ENCODE measurements at places on chromosomes 11 and 22.

DNA sequence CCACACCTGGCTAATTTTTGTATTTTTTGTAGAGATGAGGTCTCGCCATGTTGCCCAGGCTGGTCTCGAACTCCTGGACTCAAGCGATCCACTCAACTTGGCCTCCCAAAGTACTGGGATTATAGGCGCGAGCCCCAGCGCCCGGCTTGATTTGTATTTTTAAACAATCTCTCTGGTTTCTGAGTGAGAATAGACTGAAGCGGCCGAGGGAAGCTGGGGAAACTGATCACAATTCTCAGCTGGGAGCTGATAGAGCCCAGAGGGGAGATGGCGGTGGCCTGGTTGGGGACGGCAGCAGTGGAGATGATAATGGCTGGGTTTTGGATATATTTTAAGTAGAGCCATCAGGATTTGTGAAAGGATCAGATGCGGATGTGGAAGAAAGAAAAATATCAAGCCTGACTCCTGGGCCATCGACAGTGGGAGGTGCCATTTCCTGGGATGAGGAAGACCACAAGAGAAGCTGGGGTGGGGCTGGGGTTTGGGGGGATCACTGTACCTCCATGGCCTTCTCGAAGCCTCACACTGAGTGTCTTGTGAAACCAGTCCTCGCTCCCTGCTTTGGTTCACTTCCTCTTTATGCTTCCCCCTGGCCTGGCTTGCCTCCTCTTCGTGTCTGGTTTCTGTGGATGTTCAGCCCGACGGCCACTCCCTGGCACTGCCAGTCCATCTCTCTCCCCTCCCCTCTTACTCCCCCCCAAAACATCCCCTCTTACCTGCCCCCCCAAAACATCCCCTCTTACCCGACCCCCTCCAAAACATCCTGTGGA, 51.9 kb downstream of the IGLL1 start:
- DNase-seq = no peak

DNA sequence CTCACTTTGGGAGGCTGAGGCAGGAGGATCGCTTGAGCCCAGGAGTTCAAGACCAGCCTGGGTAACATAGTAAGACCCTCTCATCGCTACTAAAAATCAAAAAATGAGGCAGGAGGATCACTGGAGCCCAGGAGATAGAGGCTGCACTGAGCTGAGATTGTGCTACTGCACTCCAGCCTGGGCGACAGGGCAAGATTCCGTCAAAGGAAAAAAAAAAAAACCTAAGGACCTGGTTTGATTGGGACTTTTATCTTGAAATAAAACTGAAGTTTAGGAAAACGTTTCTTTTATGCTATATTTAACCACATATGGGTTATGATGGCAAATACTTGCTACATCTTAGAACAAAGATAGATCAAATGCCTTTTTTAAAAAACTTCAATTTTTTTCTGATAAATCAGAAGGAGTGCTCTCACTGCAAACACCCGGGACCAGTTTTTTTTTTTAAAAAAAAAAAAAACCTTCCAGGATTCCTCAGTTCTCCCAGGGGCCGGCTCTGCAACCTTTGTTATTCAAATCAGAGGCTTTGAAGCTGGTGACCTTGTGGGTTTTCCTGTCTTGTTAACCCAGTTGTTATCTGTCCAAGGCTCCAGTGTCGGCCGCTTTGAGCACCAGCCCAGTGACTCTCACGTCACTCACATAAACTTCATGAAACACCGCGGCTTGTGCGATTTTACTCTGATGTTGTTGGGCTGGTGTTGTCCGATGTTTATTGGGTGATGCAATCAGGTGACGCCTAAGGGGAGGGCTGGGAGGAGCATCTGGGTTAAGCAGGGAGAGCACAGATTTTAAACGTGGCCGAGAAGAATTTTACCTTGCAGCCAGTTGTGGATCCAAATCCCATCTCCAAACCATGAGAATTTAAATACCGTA, 24.7 kb upstream of the SLC22A12 start:
- peak; percentile 29 for DNase-seq

- no peak for DNase-seq
Observed at GRCh38 chr22:27526901-27527300, 274.7 kb downstream of the MN1 start.

GRCh38 chr22:39070186-39070585, 6.9 kb upstream of the APOBEC3G start:
- DNase-seq = no peak

DNA sequence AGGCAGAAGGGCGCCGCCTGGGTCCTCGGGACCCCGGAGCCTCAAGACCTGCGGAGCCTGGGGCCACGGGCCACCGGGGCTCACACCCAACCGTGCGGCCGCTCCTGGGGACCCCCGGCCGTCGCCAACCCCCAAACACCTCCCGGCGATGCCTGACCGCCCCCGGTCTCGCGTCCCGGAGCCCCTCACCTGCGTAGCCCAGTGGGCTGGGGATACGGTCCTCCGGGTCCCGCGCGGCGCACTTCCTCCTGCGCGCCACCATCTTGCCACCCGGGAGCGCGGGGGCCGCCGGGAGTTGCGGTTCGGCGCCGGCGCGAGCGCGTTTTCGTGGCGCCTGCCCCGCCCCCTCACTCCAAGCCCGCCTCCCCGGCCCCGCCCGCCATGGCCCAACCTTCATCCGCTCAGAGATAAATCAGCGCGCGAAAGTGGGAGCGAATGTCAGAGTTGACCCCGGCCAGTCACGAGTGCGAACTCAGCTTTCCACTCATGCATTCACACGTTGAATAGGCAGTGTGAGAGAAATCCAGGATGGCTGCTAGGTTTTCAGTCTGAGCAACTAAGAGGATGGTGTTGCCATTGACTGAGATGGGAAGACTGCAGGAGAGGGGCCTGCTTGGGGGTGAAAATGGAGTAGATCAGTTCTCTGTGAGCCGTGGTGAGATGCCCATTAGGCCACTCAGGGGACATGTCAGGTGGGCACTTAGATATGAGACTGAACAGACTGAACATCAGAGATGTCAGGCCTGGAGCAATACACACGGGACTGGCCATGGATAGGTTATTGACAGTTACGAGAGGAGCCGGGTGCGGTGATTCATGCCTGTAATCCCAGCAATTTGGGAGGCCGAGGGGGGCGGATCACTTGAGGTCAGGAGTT, at the start of gene RRP7A:
Gene RRP7A (minus strand): TSS at position 272 of the 877 bp plus-strand sequence. CDS start 10 bp downstream, at position 262.
- peak; percentile 88 for DNase-seq

GRCh38 chr11:12834166-12834565, 159.9 kb downstream of the TEAD1 start:
- DNase-seq = no peak

- no peak for DNase-seq
Observed at GRCh38 chr11:131756479-131757110, 386.2 kb downstream of the NTM start.

DNA sequence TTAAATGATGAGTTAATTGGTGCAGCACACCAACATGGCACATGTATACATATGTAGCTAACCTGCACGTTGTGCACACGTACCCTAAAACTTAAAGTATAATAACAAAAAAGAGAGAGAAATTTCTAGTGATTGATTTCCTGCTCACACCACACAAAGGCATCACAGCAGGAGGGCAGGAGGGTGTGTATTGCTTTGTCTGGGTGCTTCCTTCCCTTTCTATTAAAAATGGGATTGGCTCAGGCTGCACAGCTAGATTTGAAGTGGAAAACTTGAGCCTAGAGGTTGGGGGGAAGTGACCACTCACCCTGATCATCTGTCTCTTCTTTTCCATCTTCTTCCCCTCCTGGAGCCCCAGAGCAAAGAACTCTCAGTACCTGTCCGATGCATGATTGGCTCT, 944 bp upstream of the SCGB1D2 start:
- DNase-seq = no peak

DNA sequence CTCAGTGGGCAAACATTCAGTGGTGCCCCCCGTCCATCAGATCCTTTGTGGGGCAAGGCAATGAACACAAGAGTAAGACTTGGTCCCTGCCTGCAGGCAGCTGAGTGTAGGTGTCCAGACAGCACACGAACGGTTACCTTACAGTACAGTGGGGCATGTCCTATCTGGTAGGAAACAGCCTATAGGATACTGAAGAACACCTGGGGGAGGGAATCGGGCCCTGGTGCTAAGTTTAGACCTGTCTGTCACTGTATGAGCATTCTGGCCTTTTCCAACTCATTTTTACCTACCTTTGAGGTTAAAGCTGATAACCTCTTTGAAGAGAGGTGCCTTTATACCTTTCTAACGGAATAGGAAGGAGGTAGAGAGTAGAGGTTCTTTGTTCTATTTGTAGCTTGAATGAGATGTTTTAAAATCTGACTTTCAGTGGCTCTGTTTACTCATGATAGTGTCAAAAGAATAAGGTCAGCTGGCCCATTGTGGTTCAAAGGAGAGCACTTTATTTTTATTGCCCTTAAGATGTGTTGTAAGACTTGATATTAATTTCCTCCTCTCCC, 8.9 kb downstream of the ZNRF3 start:
- DNase-seq = no peak

GRCh38 chr11:34067383-34068065, 16.0 kb downstream of the CAPRIN1 start:
- DNase-seq = no peak

- peak; percentile 90 for DNase-seq
Observed at GRCh38 chr11:8225589-8226036, 38.1 kb downstream of the LMO1 start.

DNA sequence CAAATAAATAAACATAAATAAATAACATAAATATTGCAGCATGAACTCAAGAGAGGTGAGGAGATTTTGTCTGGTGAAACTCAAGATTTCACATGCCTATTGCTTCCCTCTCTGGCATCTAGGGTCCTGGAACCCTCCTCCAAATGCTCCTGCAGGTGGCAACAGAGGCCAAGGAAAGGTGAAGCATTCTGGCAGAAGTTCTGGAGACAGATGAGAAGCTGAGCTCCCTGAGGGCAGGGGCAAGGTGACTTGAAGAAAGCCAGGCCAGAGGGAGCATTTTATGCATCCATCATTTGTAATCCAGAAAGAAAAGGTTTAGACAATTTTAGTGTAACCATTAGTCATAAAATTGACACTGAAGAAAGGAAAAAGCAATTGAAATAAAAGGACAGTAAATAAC, 64.9 kb downstream of the ENDOD1 start:
- DNase-seq = peak; percentile 68

DNA sequence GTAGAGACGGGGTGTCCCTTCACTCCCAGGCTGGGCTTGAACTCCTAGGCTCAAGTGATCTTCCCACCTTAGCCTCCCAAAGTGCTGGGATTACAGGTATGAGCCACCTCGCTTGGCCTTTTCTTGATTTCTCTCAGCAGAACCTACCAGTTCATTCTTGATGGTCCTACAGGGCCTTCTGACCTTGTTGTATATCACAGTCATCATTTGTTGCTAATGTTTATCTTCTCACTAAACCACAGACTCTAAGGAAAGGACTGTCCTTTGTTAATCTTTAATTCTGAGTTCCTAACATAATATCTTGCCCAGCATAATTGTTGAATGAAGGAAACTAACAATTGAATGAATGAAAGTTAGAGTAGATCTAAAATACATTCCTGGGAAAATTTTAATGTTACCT, 22.0 kb upstream of the ZC3H12C start:
- DNase-seq = no peak

DNA sequence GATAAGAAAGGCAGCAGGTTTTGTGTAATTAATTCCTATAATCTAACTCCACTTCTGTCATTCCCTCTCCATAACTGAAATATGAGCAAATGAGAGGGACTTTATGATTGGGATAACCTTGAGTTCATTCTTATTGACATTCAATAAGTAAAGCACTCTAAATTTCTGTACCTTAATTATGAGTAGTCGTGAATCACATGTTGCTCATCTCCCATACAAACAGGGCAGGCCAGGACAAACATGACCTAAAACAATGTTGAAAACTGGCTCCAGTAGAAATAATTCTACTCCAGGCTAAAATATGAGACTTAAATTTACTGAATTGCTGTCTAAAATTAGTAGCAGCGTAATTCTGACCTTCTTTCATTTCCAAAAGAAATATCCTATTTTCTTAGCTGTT, 505.4 kb downstream of the NELL1 start:
- DNase-seq = no peak

DNA sequence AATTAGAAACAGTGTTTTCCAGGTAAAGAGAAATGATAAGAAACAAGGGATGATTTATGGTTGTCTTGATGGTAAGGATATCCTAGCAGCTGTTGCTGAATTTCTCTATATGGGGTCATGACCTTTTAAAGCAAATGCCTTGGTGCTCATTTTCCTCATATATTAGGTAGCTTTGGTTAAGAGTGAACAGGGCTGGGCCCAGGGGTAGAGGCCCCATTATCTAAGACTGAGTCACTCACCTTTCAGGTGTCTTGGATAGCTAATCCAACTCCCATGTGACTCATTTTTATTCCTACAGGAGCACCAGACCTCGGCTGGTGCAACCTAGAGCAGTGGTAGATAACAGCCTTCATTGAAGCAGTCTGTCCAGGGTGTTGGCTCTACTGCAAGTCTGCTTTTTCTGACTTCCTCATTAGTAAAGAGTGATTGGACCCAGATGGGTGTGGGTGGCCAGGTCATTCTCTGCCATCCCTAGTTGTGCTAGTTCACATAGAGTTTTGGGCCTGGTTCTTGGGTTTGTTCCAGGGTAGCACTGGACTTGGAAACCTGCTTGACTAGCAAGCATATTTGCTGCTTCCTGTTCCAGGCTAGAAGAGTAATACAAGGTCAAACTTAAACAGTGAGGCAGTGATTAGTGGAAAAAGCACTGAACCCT, 37.4 kb downstream of the CTNND1 start:
- no peak for DNase-seq

DNA sequence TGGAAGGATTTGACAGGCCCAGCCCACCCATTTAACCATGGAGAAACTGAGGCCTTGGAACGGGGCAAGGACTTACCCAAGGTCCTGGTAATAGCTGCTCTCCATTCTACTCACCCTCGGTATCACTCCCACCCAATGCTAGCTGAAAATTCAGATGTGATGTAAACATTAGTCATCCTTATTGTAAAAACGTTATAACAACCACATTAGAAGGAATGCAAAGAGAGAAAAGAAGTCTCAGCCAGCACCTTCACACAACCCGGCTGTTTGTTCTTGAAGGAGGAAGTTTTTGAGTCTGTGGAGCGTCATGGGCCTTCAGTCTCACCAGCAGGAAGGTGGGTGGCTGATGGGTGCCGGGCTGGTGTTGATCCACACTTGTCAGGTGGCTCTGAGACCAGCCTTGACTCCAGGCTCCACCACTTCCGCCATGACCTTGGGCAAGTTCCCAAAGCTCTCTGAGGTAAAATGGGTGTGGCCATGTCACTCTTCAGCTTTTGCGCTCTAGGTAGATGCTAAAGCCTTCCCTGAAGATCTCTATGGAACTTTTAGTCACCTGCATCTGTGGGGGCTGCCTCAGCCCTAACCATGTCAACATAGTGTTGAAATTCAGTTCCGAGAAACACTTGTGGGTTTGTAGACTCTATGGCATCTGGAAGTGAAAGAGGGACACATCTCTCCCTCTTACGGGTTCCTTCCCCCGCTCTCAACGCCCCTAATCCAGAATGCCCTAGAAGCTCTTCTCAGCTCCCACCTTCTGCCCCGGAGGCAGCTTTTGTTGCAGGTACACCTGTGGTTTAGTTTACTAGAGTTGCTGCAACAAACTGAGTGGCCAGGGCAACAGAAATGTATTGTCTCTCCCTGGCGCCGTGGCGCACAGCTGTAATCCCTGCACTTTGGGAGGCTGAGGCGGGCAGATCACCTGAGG, 14.8 kb downstream of the CD6 start:
- peak; percentile 90 for DNase-seq

DNA sequence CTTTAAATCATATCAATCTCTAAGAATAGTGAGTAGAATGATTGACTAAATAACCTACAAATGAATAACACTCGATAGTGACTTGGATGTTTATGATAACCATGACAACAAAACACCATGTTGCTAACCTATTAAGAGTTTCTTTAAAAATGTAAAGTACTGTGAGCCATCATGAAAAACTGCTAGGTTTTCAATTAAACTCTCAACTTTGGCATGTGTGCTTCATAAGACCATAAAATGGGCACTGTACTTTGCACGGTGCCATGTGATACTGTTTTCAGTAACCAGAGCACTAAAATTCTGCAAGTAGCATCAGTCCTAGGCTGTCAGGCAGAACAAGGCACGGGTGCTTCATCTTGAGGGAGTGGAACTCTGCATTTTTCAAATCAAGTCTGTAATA, 96.2 kb upstream of the TRIM77 start:
- DNase-seq = no peak
